ENCODE measurements at places on chromosomes 11 and 22.

GRCh38 chr22:22203048-22203971, 41.3 kb upstream of the VPREB1 start:
- DNase-seq: no peak

GRCh38 chr22:44819966-44820631, 67.7 kb downstream of the ARHGAP8 start:
- no peak for DNase-seq

DNA sequence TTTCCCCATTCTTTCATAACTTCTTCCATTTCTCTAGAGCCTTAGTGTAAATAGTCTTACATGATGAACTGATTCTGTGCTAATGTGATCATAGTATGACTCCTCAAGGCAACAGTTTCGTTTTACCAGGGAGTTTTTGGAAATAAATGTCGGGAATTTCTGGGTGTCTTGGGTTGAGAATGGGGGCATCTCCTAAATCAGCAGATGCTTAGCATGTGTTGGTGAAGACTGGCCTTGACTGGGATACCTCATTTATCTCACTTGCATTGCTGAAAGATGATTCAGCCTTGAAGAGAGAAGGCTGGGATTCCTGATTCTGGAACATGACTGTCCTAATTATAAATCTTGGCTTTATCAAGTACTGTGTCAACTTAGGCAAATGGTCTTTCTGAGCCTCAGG, 115.7 kb upstream of the C11orf87 start:
- no peak for DNase-seq

DNA sequence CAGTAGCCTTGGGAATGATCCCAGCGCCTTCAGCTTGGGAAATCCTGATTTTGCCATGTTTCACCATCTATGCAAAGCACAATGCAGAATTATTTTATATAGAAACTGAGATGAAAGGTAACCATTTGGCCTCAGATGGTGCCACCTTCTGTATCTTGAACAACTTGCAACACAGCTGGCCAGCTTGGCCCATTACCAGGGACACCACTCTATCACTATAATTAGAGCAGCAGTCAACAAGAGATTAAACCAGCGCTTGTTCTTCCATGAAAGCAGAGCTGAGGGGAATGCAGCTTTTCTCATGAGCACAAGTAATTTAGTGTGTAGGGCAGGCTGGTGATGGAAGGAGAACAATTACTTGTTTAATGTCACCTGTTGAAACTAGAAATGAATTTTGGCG, 6.7 kb upstream of the ZDHHC13 start:
- no peak for DNase-seq

GRCh38 chr11:34493468-34493867, 20.1 kb downstream of the ELF5 start:
- no peak for DNase-seq

GRCh38 chr11:96309643-96310017, 33.4 kb downstream of the MAML2 start:
- DNase-seq: no peak

GRCh38 chr11:6321961-6322362, 1.7 kb upstream of the CAVIN3 start:
- DNase-seq: no peak

DNA sequence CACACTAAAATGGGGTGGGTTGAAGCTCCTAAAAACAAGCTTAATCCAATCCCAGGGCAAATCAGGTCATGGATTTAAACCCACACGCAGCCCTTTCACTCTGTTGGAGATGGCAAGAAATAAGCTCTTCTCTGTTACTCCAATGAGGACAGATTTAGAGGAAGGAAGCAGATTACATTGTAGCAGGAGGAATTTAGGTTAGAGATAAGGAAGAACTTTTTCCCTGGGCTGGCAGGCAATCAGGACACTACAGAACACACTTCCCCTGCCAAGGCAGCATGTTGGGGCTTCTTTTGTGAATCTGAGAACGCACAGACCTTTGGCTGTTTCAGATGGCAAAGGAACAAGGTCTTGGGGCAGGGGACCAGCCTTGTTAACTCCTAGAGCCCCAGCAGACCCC, 46.2 kb downstream of the C11orf58 start:
- no peak for DNase-seq

DNA sequence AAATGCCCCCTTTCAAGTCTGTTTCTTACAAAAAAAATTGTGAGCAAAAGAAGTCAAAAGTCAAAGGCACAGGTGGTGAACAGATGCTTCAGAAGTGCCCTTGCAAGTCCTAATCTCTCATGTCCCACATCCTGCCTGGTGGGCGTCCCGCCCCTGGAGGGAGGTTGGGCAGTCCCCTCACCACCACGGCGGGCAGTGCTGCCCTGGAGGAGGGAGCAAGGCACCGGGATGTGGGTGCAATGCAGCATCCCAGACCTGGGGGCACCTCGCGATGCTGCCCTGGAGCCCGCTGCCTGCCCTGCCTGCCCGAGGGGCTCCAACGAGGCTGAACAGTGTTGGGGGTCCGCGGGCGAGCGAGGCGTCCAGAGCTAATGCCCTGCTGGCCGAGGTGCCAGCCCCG, 15.9 kb downstream of the MRGPRG start:
- DNase-seq: no peak

DNA sequence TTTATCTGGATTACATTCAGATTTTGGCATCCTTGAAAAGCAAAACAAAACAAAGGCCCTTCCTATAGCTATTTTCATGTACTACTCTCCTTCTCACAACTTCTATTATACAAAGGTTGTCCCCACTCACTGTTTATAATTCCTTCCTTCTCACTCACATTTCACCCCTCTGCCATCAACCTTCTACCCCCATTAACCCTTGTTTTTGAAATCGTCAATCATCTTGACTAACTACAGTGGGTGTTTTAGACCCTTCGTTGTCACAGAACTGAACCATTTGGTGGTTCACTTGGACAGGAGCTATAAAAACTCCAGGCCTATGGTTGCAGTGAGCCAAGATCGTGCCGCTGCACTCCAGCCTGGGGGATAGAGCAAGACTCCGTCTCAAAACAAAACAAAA, 639.4 kb downstream of the OPCML start:
- no peak for DNase-seq

DNA sequence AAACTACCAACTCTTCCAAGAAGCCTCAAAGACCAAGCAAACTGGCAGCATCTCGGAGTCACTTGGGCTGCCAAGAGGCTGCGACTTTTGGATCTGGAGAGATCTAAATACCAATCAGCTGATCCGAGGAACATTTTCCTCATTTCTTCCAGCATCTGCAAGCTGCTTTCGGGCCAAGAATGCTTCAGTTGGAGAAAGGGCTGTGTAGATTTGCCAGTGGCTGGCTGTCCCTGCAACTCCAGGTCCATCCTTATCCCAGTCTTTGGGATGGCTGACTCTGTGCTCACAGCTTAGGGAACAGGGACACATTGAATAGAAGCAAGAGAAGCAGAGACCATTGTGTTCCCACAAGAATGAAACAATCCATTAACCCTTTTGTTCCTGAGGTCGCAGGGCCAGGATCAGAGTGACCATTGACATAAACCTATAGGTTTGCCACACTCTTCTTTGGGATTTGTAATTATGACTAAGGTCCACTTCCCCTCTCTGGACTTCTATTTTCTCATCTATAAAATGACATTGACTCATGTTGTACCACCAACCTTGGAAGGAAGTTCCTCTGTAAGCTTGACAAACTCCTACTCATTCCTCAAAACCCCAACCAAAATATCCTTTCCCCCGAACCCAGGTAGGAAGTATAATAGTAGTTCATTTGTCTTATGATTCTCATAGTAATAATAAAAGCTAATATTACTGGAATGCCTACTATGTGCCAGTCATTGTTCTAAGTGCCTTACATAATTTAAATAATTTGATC, 340.8 kb downstream of the MN1 start:
- no peak for DNase-seq

- DNase-seq: no peak
Observed at GRCh38 chr11:111978028-111978771, 41.1 kb downstream of the DIXDC1 start.

DNA sequence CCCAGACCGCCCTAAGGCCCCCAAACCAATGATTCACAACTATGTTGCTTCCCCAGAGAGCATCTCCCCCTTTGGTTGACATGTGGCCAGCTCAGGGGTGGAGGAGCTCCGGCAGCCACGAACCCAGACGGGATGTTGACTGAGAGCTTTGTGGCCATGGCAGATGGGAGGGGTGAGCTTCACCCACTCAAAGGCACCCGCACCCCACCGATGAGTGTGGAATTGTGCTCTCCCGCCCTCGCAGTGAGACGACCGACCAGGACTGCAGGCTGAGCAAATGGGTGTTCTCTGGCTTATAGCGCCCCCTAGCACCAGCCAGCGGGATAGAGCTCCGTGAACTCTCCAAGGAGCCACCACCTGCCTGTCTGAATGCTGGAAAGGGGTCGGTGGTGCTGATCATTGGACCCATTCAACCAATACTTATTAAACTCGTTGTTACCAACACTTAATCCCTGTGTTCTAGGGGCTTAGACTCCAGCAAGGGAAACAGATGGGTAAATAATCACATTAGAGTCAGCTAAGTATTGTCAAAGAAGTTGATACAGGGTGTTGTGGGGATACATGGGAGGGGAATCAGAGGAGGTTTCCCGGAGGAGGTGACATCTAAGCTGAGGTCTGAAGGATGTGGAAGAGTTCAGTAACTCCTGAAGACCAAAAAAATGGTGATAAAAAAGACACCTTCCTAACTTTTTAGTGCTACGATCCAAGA, 4.5 kb upstream of the TIMP3 start:
- no peak for DNase-seq

GRCh38 chr11:131038597-131038996, 122.3 kb upstream of the SNX19 start:
- no peak for DNase-seq

- no peak for DNase-seq
Observed at GRCh38 chr11:57072640-57073039, 83.9 kb downstream of the OR5AK2 start.

GRCh38 chr22:27754247-27754887, 47.2 kb downstream of the MN1 start:
- DNase-seq: no peak

DNA sequence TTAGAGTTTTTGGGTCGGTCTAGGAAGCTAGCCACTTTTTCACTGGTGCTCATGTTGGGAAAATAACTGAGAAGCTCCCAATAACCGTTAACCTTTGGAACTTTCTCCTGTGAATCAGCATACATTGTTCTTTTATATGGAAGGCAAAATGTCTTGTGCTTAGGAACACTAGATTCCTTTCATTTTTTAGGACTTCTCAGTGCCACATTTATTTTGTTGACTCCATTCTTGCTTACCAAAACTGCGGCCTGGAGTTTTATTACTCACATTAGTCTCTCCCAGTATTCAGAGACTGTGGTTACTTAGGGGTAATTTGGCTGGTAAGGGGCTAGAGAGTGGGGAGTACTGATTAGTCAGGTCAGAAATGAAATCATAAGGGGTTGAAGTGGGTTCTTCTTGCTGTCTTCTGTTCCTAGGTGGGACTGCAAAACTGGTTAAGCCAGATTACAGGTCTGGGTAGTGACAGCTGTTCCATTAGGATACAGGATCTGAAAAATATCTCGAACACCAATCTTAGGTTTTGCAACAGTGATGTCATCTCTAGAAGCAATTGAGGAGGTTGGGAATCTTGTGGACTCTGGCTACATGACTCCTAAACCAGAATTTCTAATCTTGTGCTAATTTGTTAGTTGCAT, 631.4 kb upstream of the LUZP2 start:
- DNase-seq: no peak

DNA sequence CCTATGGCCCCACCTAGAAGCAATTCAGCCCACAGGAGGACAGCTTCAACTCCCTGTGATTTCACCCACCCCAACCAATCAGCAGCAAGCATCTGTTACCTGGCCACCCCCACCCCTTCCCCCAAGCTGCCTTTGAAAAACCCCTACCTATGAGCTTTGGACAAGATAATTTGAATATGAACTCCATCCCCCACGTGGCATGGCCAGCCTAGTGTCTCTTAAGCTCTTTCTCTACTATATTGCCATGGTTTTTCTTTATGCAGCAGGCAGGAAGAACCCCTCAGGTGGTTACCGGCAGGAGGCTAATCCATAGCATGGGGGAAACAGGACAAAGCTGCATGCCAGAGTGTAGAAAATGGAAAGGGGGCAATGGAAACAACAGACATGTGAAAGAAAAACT, 29.0 kb downstream of the CTSC start:
- DNase-seq: no peak

- DNase-seq: no peak
Observed at GRCh38 chr11:86977441-86978050, 22.4 kb upstream of the FZD4 start.

GRCh38 chr11:10462746-10463300, 7.8 kb downstream of the AMPD3 start:
- no peak for DNase-seq

DNA sequence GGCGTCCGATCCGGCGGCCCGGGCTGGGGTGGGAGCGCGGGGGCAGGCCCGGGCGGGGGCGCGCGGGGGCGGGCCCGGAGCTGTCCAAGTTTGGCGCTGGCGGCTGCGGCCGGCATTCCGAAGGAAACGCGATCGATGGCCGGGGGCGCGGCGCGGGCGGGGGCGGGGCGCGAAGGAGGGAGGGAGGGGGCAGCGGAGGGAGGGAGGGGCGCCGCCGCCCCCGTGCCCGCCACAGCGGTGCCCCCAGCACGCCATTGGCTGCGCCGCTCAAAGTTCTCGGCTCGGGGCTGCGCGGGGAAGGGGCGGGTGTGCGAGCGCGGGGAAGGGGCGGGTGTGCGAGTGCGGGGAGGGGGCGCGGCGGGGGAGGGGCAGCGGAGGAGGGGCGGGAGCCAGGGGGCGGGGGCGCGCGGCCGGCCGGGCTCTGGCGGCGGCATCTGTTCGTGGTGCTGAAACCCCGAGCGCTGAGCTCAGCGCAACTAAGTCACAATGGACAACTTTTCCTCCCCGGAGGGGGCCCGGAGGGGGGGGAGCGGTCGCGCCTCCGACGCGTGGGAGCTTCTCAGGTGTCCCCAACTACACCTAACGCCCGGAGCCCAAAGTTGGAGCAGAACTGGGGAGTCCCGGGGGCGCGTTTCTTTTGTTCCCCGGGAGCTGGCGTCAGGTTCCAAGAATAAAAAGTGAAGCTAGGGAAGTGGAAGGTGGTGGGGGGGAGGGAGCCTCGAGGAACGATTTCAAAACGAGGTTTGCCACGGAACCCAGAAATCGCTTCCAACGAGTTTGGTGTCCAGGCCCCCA, 2.2 kb downstream of the PHF21B start:
- no peak for DNase-seq

- DNase-seq: no peak
Observed at GRCh38 chr11:134637091-134638015, 225.3 kb upstream of the B3GAT1 start.

DNA sequence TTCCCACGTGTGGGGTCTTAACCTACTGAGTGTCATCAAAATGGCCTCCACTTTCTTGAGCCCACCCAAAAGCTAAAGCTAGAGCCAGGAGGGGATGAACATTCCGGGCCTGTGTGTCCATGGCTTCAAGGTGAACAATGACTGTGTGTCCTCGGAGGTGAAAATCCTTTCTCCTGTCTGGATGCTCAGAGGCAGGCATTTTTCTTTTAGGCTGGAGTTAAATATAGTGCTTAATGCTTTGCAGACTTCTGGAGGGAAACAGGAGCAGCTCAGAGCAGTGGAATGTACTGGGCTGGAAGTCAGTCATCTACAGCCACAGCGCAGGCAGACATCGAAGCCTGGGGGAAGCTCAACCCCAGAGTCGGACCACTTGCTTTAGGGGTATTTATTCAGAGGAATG, 68.6 kb upstream of the TMEM45B start:
- no peak for DNase-seq

GRCh38 chr11:92128026-92128425, 96.6 kb upstream of the FAT3 start:
- DNase-seq: no peak

GRCh38 chr11:47495011-47495855, 46.3 kb upstream of the RAPSN start:
- no peak for DNase-seq

Measured in T-helper 22 cell (primary cell).